CD4-positive, alpha-beta T cell treated with Interleukin-6 at 100 ng/mL for 8 hours (primary cell): ENCODE measurements at places on chromosomes 6 and 20.
A peak's percentile ranks its signal among the peaks of the same experiment; 100 is the strongest.

DNA sequence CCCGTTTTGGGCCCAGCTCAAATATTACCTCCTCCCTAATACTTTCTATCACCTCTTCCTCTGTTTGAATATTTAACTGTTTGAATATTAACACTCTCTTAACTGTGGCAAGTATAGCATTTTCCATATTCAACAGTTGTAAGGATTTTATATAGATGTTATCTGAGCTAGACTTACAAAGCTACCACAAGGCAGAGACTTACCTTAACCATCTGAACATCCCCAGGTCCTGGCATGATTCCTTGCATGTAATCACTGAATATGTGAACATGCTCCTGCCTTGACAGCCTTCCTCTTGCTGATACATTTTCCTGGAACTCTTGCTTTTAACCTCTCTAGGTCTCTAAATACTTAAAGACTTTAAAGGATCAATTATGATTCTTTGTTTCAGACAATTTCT, 182.4 kb downstream of the MCHR2 start:
- DNase-seq = no peak

DNA sequence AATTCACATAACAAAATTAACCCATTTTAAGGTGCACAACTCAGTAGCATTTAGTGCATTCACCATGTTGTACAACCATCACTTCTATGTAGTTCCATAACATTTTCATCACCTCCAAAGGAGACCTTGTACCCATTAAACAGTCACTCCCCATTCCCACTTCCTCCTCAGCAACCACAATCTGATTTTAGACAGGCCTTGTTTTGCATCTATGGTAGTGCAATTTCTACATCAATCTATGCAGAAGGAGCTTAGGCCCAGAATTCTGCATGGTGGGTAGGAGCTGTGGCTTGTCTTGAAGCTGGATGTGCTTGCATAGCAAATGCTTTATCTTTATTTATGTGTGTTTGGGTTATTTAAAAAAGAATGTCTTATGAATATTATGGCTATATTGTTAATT, 13.5 kb upstream of the HLA-DQA1 start:
- peak; percentile 29 for DNase-seq

DNA sequence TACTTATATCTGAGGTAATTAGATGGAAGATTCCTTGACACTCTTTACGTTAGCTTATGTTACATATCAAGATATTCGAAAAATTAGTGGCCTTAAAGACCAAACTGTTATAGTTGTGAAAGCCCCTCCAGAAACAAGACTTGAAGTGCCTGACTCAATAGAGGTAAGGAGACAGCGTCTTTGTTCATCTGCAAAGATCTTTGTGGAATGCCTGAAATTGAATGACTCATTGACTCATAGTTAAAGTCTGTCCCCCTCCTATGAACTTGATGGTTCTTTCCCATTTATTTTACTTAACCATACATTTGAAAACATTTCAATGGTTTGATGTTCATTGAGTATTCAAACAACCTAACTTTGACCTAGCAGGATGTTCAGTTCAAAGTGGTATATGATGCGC, 47.6 kb upstream of the CDKAL1 start:
- DNase-seq = no peak

GRCh38 chr20:59422872-59423544, 122.6 kb downstream of the EDN3 start:
- DNase-seq = no peak

DNA sequence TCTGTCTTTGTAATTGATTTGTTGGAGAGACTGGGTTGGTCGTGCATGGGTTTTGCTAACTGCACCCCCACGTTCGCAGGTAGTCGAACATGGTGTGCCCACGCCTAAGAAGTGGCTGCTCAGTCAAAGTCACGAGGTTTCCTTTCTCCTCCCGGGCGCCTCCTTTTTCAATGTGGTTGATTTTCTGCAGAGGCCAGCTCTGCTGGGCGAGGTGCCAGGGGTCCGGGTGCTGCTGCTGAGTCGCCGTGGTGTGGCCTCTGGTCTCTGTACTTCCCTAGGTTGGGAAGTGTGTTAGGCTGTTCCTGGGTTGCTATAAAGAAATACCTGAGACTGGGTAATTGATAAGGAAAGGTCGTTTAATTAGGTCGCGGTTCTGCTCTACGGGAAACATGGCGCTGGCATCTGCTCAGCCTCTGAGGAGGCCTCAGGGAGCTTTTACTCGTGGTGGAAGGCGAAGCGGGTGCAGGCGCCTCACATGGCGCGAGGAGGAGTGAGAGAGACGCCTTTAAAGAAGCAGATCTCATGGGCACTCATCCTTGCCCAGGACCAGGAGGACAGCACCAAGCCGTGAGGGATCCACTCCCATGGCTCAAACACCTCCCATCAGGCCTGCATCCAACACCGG, 14.1 kb downstream of the OSBPL2 start:
- DNase-seq = no peak

GRCh38 chr20:13953227-13953626, 37.2 kb downstream of the SEL1L2 start:
- DNase-seq = no peak

DNA sequence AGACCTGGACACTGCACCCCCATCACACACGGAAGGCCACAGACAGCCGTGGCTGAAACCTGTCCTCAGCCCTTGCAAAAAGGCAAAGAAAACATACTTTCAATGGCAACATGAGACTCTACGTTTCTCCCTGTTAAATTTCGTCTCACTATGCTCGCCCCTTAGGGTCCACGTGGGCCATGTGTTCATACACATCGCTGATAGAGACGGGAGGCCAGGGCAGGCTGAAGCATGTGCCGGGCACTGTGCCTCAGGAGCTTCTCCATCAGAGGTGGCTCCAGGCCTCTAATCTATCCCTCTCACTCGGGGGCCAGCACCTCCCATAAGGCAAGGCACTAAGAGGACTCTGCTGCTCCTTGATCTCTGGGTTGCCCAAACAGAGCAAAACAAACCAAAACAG, 17.5 kb downstream of the PXDC1 start:
- no peak for DNase-seq

- no peak for DNase-seq
Measured at GRCh38 chr20:58372806-58373205, 16.2 kb upstream of the VAPB start.

DNA sequence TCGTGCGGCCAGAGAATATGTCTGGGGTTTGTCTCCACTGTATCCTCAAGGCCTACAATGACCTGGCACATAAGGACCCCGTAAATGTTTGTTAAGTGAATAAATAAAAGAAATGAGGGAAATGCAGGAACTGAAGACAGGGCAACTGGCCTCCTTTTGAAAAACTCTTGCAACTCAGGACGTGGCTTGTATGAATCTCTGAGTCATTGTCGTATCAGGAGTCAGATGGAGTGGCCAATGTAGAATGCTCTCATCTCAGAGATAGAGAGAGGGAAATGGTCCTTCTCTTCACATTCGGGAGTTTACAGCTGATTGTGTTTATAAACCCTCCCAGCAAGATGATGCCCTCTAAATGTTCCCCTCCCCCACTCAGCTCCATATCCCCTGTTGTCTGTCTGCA, 57.1 kb downstream of the UST start:
- DNase-seq = no peak

DNA sequence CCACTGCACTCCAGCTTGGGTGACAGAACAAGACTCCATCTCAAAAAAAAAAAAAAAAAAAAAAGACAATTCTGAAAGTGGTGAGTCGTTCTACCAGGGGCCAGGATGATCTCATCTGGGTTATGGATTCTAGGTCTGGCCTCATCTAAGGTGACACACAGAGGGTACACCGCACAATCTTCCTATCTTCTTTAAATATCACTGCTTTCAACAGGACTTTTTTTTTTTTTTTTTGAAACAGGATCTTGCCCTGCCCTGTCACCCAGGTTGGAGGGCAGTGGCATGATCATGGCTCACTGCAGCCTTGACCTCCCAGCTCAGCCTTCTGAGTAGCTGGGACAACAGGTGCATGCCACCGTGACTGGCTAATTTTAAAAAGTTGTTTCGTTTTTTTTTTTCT, 67.7 kb downstream of the SLC16A10 start:
- DNase-seq = no peak

GRCh38 chr6:45988635-45989034, 27.0 kb downstream of the CLIC5 start:
- DNase-seq = no peak

DNA sequence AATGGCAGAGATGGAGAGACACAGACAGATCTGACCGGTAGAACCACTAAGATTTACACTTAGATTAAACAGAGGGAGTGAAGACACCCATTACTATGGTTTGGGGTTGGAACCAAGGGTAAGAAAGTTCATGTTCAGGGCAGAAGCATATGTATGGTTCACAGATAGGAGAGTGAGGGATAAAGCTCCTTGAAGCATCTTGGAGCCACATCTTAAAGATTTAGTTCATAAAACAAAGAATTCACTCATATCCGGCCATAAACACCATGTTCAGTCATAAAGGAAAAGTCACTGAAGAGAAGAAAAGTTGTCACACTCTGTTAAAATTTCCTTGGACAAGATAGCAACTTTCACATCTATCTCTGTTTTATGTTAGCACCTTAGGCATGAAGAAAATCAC, 18.0 kb downstream of the STX7 start:
- DNase-seq = no peak

DNA sequence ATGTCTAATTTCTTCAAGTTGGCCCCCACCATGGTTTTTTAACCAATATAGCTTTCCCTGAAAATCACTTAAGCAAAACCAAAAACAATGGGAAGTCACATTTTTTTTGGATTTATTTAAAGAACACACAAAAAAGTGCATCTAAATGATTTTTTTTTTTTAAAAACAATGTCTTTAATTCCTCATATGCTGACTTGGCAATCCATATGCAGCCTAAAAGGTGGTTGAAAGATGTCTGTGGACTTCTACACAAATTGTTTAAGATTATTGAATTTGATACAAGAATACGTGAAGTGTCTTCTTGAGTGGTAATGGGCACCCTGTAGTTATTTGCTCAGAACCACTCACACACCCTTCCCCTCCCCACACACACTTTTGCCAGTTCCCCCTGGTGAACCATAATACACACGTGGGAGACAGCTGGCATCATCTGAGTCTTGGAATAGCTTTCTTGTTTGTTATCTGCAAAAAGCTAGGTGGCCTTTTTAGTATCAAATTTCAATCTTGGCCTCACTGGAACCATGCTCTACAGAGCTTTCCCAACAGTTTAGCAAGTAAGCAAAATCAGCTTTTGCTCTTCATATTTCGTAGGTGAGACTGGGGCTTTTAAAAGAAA, 60.9 kb upstream of the TULP1 start:
- DNase-seq = no peak

DNA sequence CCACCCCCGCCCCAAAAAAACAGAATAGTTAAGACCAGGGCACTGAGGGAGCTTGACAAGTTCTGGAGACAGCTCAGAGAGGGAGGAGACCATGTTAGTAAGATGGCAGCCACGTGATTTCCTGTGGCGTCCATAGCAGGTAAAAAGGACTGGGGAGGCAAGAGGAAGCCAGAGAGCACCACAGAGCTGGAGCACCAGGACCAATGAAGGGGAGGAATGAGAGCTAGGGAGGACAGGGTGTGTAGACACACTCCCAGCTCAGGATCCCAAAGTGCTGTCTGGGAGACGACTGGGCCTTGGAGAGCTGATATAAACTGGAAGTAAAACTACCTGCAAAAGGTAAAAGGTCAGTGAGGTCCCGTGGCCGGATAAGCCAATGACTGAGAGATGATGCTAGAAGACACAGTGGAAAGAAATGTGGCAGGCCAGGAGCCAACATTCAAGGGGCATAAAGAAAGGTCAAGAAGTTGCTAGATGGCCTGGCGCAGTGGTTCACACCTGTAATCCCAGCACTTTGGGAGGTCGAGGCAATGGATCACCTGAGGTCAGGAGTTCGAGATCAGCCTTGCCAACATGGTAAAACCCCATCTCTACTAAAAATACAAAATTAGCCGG, 39.0 kb downstream of the SLC23A2 start:
- DNase-seq = peak; percentile 50

DNA sequence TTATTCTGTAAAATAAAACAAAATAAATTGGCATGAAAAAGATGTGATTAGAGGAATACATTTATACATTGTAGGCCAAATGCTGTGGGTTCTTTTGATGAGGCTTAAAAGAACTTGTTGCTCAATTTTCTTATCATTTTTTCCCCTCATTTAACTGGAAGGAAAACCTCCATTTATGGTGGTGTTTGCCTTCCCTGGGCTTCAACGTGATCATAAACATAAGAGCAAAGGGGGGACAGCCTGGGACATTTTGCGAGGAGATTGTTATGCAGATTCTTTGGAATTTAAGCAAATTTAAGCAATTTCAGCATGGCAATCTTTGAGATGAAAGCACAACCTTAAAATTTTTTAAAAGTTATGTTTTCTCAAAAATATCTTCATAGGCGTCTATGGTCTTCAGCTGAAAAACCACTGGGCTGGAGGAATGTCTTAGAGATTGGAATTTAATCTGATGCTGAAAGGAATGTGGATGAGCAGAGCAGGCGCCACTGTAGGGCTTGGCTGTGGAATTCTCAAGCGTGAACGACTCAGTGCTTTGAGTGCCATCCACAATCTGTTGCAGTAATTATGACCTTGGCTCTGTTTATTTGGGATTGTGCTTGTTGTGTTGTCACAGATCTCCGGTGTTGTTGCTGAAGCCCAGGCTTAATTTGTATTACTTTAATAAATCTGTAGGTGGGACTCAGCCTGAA, 149.4 kb upstream of the MLIP start:
- no peak for DNase-seq

DNA sequence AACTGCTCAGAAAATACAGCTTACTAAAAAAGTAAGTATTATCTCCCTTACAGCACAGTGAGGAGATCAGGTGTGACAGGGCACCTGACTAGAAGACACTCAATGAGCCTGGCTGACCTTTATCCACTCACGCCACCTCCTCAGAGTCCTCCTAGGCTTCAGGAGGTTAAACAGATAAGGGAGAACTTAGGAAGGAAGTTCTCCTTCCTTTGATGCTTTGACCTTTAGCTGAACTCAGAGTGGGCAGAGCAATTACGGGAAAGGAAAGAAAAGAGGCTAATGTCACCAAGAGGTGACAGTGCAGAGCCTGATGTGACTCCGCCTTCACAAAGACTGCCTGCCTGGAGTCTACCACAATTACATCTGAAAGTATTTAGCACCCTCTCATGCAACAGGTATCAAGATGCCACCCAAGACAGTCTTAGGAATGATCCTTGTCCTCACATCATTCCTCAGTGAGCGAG, 36.7 kb downstream of the MAN1A1 start:
- peak; percentile 37 for DNase-seq
